Gastroesophageal sphincter (tissue), 4 donors: ENCODE measurements at places on chromosomes 3 and 15. TPM values are rescaled to one million over a fixed set of nuclear protein-coding genes. Genes with fewer than 3 reads are reported as not detected.
A peak's percentile ranks its signal among the peaks of the same experiment; 100 is the strongest.

DNA sequence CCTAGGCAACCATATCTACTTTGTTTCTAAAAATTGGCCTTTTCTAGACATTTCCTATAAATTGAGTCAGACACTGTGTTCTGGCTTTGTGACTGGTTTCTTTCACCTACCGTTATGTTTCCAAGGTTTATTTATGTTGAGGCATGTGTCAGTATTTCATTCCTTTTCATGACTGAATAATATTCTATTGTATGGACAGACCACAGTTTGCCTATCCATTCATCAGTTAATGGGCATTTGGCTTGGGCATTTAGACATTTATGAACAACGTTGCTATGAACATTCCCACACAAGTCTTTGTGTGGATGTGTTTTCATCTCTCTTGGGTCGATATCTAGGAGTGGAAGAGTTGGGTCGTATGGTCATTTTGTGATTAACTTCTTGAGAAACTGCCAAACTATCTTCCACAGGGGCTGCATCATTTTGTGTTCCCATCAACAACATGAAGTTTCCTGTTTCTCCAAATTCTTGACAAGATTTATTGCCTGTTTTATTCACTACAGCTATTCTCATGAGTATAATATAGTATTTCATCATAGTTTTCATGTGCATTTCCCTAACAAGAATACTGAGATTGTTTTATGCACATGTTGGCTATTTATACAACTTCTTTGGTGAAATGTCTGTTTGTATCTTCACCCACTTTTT, 3.5 kb upstream of the EFCC1 start:
- ATAC-seq: no peak

DNA sequence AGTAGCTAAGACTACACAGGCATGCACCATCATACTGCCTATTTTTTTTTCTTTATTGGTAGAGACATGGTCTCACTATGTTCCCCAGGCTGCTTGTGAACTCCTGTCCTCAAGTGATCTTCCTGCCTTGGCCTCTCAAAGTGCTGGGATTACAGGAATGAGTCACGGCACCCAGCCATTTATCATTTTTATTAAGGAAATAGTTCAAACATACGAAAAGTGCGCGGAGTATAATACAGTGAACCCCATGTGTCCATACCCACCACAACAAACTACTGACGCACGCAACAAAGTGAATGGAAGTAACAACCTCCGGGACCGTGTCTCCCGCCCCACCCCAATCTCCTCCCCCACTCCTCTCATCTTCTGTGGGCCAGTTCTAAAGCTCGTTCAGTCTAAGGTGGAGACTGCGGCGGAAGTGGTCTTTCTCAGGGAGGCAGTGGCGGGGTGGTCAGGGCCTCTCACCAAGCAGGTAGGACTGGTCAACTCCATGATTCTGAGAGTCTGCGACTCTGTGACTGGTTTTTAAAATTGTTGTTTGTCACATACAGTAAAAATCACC, 42.1 kb downstream of the DNAJB8 start:
- no peak for ATAC-seq

DNA sequence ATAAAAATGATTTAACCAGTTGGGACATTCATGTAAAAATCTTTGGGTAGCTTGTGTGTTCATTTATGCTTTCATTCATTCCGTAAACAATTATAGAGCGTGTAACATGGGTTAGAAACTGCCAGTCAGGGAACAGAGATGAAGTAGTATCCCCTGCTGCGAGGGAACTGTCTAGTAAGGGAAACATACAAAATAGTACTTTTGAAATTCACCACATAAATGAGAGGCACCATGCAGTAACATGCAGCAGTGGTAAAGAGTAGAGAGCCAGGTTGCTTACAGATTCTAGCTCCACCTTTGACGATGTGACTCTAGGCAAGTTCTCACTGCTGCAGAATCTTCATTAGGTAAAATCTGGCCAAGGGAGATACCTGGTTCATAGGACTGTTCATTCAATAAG, 938 bp downstream of the DZIP3 start:
- ATAC-seq: no peak

ZPLD1 gene
- total RNA-seq: 0.15 TPM

DNA sequence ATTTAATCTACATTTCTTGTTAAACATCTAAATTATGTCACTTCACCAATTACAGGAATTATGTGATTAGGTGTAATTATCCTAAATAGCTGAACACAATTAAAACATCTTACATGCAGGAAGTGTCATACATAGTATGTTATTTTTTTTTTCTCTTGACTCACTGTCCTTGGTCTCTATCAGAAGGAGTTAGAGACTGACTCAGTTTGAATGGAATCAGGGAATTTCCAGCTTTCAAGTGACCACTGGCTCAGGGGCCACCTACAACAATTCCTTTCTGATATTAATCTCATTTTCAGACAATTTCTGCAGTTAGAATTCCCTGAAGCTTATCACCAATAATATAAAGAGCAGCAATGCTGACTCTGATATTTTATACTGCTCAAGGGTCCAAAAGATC, 400.7 kb downstream of the ROBO1 start:
- ATAC-seq: no peak

- no peak for ATAC-seq
These were observed 13.6 kb downstream of the ARL6 start for GRCh38 chr3:97778152-97778551.

- ATAC-seq: no peak
These were observed 384.7 kb downstream of the ZIC1 start for GRCh38 chr3:147793841-147794240.

GRCh38 chr15:44682211-44682610, 18.7 kb upstream of the SPG11 start:
- ATAC-seq: no peak

DNA sequence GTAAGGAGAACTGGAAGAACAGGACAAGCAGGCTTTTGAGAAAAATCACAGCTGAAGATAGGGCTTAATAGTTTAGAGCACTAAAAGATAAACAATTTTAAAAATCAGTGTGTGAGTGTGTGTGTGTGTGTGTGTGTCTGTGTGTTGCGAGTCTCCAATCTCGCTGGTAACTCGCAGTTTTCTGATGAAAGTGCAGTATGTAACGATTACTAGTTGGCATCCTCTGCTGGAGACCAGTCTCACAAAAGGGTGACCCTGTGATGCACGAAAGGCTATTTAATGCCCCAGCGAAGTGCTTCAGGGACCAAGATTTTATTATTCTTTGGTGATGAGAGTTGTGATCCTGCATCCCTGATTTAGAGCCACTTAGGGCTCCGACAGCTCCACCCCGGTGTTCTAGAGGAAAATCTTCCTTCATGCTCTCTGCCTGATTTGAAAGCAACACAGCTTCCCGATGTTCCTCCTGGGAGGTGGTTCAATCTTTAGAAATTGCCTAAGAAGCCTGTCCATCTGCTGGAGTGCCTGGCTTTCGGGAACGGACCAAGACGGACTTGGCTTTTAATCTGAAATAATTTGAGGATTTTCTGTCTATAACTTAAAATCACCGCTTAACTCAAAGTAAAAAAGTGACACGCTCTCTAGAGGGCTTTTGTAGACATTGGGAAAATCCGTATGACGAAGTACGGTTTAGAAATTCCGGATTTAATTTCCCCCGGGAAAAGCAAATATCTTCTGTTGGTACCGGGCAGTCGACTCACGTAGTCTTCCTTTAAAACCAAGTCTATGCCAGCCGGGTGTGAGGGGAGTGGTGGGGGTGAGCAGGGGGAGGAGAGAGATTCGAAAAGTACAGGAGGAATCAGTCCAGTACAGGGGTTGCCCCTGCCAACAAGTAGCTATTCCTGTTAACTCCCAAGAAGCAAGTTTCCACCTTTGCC, 1.1 kb upstream of the ALCAM start:
- ATAC-seq: peak; percentile 9

GRCh38 chr15:98643115-98643514, 5.2 kb upstream of the IGF1R start:
- no peak for ATAC-seq

GRCh38 chr15:36108541-36108940, 470.9 kb upstream of the CDIN1 start:
- no peak for ATAC-seq

CADPS gene
- 1.9 TPM for total RNA-seq

DNA sequence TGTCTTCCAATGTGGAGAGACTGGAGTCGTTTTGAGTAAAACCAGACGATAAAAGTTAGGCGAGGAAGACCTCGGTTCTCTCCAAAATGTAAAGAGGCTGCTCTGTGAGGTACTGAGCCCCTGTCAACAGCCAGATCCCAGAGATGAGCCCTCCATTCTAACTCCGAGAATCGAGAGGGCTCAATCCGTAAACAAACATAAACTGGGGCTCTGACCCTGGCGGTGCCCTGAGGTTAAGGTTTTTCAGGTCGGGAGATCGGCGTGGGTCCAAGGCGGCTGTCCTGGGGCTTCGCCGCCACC, 417 bp downstream of the TBCCD1 start:
- ATAC-seq: no peak

DNA sequence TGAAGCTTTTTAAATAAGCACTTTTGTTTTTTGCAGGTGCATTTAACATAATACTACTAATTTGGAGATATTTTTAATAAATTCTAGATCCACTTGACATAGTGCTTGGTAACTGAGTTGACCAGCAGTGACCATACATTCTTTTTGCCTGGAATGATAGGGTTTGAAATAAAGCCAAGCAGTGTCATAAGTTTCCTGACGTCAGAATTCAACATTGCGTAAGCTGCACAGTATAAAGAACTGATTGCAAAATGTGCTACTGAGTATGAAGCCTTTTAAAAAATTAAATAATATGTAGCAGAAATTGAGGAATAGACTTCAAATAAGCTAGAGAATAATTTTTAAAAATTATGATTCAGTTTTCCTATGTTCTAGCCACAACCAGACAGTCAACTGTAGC, 454.6 kb upstream of the ARPP21 start:
- no peak for ATAC-seq

GRCh38 chr3:196499061-196499460, 4.5 kb downstream of the RNF168 start:
- ATAC-seq: no peak

C3orf85 gene
- not detected for total RNA-seq

IMPG2 gene
- total RNA-seq: 0.62 TPM

GRCh38 chr3:128468791-128469527, 2.3 kb upstream of the DNAJB8 start:
- no peak for ATAC-seq

DNA sequence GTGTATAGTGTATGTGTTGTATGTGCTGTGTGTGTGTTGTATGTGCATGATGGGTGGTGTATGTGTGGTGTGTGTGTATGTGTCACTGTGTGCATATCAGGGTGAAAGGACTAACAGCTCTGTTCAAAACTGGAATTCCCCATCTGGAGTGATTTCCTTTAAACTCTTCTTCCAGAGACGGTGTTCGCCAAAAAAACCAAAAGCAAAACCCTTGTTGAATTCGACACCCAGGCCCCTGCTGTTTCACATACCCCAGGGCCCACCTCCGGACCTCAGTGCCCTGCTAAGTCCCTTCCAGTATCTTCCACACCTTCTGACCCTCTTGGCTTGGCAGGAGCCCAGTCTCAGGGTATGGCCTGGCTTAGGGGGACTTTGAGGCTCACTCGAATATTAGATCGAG, 44.9 kb upstream of the SEC13 start:
- ATAC-seq: no peak

- no peak for ATAC-seq
These were observed 132.2 kb downstream of the KLF13 start for GRCh38 chr15:31458596-31459399.

DNA sequence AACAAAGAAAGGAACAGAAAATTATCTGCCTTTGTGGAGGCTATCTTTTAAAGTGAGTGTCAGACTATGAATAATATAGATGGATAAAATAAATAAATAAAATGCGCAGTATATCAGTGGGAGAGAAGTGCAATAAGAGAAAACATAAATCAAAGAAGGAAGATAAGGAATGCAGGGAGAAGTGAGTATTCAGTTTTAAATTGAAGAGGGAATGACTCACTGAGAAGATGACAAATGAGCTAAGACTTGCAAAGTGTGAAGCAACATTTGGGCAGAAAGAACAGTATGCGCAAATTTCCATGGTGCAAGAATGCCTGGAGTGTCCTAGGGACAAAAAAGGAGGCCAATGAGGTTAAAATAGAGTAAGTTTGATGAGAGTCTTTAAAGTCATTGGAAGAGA, 1300.1 kb upstream of the ALCAM start:
- ATAC-seq: no peak
